Effector memory CD8-positive, alpha-beta T cell (primary cell): ENCODE measurements at places on chromosomes 11 and 22.

- no peak for DNase-seq
These were observed 82.9 kb downstream of the EXT2 start for GRCh38 chr11:44178381-44178780.

DNA sequence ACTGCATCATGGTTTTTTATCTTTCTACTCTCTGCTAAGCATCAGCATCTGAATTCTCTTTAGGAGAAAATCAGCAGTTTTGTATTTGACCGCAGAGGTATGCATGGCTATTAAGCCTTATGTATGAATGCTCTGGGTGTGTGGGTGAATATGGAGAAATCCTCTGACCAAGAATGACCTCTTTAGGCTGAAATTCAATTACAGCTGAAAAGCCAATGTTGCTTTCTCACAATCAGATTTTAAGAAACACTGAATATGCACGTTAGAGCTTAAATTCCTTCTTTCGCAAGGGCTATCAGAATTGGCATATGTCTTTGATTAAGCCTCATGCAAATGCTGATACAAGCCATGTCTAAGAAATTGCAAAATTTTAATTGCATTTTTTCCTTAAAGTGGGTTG is 43.2 kb downstream of the ARHGAP42 start:
- DNase-seq, result no peak

GRCh38 chr22:24481641-24482040 is 13.5 kb upstream of the UPB1 start:
- DNase-seq, result no peak

GRCh38 chr11:2869561-2870427 is 15.8 kb downstream of the CDKN1C start:
- DNase-seq, result no peak

GRCh38 chr22:30865656-30866055 is 102.9 kb downstream of the MORC2 start:
- no peak for DNase-seq

DNA sequence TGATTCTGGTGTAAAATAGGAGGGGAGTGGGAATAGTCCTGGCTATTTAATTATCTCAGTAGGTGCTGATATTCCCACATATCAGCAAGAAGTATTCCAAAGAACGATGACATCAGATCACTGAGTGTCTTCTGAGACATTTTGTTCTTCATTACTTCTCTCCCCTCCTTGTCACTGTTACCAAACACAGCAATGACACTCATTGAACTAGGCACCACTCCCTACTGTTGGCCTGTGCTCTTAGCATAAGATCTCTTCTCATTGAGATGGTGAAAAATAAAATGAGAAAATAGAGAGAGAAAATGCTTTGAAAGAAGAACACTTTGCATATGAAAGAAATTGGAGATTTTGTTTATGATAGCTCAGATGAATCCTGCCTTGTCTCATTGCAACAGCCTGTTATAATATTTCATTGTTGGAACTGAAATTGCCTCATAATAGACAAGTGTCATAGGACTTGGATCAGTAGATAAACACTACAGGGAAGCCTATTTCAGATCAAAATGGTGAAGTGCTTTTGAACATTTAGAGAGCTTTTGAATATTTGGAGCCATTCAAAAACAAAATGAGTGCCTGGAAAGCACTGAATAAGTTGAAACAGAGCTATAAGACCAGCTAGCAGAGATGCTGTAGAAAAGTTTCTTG is 11.3 kb upstream of the ETS1 start:
- DNase-seq, result no peak

DNA sequence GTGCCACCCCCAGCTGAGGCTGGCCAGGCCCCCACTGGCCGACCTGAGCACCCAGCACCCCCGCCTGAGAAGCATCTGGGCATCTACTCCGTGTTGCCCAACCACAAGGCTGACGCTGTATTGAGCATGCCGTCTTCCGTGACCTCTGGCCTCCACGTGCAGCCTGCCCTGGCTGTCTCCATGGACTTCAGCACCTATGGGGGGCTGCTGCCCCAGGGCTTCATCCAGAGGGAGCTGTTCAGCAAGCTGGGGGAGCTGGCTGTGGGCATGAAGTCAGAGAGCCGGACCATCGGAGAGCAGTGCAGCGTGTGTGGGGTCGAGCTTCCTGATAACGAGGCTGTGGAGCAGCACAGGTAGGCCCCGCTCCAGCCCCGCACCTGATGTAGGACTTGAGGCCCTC is 4.7 kb downstream of the ZBTB16 start:
- DNase-seq, result no peak

- peak; percentile 75 for DNase-seq
These were observed at the start of gene C2CD2L for GRCh38 chr11:119106564-119107537. Gene C2CD2L (plus strand): TSS chr11:119107344. CDS start chr11:119107742, 398 bp downstream.

GRCh38 chr11:8833568-8834315 is 77.2 kb upstream of the AKIP1 start:
- no peak for DNase-seq

DNA sequence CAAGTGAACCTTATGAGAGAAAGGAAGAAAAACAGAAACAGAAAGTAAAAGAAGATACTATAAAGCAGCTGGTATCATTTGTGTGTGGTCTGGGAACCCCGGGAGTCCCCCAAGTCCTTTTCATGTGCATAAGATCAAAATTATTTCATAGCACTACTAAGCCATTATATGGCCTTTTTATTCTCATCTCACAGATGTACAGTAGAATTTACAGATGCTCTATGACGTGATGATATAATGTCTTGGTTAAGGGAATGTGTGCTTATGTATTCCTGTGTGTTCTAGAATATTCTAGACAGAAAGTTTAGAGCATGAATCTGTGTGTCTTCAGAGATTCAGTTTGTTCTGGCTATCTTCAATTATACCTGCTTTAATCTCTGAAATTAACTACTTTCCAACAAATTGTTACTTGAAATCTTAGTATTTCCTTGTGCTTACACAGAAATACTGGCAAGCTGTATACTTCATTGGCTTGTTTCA is 8.6 kb upstream of the TPP1 start:
- DNase-seq, result no peak
